Right lobe of liver (tissue), 6 donors: ENCODE measurements at places on chromosomes 13 and 19.

DNA sequence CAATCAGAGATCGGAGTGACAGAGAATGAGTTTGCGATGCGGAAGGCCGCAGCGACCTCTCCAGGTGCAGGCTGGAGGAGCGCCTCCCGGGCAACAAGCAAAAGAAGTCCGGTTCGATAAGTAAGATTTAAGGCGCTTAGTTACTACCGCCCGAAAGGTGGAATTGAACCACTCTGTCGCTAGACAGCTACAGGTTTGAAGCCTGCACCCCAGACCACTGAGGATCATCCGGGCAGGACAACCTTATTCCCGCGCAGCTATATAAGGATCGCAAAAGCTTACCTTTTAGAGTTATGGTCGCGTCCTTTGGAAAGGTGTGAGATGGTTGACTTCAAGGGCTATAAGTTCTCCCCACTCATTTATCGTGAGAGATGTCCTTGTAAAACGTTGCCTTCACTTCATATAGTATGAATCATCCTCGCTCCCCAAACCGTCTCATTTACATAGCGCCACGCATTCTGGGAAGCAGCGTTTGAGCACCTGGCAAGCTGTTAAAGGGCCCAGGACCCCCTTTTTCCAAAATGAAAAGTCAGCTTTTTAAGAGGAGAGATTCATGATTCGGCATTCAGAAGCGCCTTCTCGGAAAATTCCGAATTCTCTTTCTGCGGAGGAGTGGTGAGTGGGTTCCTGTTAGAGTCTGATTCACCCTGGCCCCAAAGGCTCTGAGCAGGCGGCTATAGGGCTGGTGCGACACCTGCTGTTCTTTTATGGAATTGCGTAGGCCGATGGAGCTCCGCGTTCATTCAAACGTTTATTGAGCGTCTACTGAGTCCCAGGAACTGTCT lies 10.8 kb downstream of the FOSB start:
- peak; percentile 77 for DNase-seq

DNA sequence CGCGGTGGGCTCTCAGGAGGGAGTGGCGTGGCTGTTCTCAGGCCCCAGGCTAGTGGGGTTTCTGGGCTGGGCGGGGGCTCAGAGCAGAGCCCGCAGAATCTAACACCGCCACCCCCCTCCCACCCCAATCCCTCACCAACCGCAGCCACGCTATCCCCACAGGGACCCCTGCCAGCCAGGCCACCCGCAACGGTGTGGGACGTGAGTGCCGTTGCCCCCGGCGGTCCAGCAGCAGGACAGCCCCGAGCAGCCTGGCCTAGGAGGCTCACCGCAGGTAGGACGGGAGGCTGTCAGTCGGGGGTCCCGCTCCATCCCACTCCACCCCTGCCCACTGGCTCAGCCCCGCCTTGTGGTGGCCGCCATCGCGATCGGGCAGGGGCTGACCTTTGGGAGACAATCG lies at the start of gene NTN5:
Gene NTN5 (minus strand): TSS at position 24 of the 400 bp plus-strand sequence. CDS start 2,031 bp downstream, outside the sequence.
- peak; percentile 56 for DNase-seq

GRCh38 chr13:52104624-52105023 lies 24.2 kb downstream of the NEK5 start:
- no peak for DNase-seq

GRCh38 chr13:112803422-112803821 lies 113.6 kb downstream of the ATP11A start:
- DNase-seq, result no peak

DNA sequence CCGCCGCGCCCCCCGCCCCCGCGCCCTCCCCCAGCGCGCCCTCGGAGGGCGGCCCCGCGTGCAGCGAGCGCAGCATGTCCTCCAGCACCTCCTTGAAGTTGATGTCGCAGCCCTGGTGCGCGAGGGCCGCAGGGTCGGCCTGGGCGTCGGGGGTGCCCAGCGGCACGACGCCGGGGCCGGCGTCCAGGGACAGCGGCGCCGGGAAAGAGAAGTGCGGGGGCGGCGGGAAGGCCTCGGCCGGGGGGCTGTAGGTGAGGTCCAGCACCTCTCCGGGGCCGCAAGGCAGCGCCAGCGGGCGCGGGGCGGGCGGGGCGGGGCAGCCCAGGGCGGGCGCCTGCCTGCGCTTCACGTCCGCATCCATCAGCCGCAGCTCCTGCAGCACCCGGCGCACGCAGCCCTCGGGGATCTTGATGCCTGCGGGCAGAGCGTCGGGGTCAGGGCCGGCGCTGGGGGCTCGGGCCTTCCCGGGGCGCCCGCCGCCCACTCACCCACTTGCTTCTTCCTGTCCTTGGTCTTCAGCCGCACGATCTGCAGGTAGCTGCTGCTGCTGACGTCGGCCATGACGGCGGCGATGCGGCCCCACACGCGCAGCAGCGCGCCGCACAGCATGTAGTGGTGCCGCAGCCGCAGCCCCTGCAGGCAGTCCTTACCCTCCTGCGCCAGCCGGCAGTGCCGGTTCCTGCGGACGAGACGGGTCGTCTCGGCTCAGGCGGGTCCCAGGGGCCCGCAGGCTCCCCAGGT lies 4.7 kb downstream of the GPX4 start:
- no peak for DNase-seq
